Fibroblast of upper back skin (primary cell): ENCODE measurements at places on chromosomes 13 and 19.

GRCh38 chr19:53868091-53868891 is 608 bp downstream of the MYADM start:
- peak; percentile 65 for DNase-seq

- DNase-seq = no peak
These were observed 3.9 kb downstream of the NR1H2 start for GRCh38 chr19:50380137-50380536.

DNA sequence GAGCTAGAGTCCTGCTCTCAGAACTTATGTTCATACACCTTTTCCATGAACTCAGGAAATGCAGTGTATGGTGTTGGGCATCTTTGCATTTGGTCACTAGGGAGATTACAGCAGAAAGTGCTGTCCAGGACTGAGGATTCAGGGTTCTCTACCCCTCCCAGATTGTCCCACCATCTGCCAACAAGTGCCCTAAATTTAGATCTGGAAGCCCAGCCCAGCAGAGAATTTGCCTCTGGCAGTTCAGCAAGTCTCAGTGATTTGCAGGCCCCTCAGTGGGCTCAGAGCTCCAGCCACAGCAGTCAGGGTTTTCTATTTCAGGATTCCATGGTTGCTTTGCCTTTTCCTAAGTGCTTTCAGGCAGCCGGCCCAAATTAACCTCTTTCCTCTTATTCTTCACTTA is 23.4 kb downstream of the CNFN start:
- no peak for DNase-seq

DNA sequence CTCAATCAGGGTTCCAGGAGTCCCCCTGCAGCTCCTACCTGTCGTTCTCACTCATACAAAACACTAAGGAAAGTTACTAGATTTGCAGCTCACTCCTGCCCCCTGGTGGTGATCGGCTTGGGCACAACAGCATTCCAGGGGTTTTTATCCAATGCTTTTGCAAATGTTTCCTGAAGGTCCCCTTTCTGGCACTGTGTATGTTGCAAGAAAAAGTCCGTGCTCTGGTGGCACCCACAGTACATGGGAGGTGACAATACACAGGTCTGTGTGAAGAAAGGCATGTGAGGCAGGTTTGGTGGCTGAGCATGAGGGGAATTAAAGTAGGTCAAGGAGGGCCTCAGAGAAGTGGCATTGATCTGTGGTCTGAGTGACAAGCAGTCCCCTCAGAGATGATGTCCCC is 8.6 kb upstream of the TYK2 start:
- peak; percentile 73 for DNase-seq

DNA sequence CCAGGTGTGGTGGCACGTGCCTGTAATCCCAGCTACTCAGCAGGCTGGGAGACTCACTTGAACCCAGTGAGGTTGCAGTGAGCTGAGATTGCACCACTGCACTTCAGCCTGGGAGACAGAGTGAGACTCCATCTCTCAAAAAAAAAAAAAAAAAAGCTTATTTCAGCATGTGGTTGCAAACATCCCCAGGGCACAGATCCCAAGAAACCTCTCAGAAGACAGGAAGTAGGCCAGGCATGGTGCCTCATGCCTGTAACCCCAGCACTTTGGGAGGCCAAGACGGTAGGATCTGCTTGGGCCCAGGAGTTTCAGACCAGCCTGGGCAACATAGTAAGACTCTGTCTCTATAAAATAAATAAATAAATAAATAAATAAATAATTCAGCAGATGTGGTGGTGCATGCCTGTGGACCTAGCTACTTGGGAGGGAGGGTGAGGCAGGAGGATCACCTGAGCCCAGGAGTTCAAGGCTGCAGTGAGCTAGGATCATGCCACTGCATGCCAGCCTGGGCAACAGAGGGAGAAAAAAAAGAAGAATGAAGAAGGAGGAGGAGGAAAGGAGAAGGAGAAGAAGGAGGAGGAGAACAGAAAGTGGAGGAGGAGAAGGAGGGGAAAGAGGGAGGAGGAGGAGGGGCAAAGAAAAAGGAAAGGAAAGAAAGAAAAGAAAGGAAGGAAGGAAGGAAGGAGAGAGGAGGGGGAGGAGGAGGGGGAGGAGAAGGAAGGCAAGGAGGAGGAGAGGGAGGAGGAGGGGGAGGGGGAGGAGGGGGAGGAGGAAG is 4.3 kb upstream of the LRRC8E start:
- DNase-seq = peak; percentile 49

DNA sequence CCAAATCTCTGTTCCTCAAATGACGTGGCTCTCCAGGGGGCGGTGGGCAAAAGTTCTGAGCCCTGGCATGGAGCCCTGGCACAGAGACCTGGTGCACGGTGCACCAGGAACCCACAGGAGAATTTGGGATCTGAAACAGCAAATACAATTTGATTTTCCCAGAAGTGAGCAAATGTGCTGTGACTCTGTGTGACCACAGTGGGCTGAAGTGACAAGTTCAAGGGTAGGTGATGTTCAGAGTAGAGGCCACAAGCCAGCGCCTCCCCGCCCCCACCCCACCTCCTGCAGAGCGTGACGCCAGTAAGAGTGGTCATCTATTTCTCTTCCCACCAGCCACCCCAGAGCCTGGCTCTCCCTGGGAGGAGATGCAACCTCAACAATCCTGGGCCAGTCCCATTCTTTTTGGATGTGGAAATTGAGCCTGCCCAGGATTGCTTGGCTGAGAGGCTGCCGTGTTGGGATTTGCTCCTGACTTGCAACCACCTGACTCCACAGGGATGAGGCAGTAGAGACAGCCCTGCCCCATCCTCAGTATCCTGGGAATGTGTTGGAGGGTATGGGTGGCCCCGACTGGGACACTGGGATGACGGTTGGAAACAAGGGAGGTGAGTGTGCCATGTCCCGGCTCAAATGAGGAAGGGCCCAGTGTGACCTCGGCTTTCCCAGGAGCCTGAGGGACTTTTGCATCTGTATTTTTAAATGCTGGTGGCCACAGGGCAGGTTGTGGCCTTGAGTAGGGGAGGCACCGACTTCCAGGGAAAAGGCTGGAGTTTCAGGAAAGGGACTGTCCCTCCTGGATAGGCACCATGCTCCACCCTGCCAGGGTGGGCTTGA is 11.1 kb upstream of the BCL3 start:
- peak; percentile 62 for DNase-seq

- no peak for DNase-seq
These were observed 5.9 kb downstream of the DAND5 start for GRCh38 chr19:12975221-12975741.

- DNase-seq = no peak
These were observed 203.9 kb downstream of the NUFIP1 start for GRCh38 chr13:44785401-44785800.
